ENCODE measurements at places on chromosomes 7 and 10. TPM values are rescaled to one million over a fixed set of nuclear protein-coding genes. Genes with fewer than 3 reads are reported as not detected.

Gene ANKRD26
- 12.3 TPM for total RNA-seq

Gene C10orf143
- total RNA-seq, result 1.3 TPM

Gene UTF1
- total RNA-seq, result not detected

Gene SAP25
- 0.77 TPM for total RNA-seq

Gene ZCWPW1
- 4.2 TPM for total RNA-seq

Gene SLC13A4
- 0.15 TPM for total RNA-seq

Gene MRC1
- total RNA-seq, result 26.7 TPM

Gene SLC26A5
- not detected for total RNA-seq

Gene NYAP1
- total RNA-seq, result 0.32 TPM

Gene TMEM140
- 16.5 TPM for total RNA-seq

Gene CFAP46
- total RNA-seq, result 1.5 TPM

Gene PGAM2
- total RNA-seq, result 967 TPM

Gene KCTD7
- total RNA-seq, result 8.0 TPM

Gene NFKB2
- 11.3 TPM for total RNA-seq

Gene LFNG
- 6.4 TPM for total RNA-seq

Gene MYH16
- total RNA-seq, result not detected

Gene DNAH11
- 0.12 TPM for total RNA-seq

Gene OR2A42
- total RNA-seq, result not detected

Gene VPS37D
- total RNA-seq, result 3.3 TPM

Gene FAM25A
- not detected for total RNA-seq

Gene PTEN
- total RNA-seq, result 58.6 TPM

Gene PRLHR
- total RNA-seq, result not detected

Gene GPC2
- total RNA-seq, result 0.35 TPM

Gene EPO
- not detected for total RNA-seq

Gene NANOS1
- 8.7 TPM for total RNA-seq

Gene SEMA3A
- total RNA-seq, result 1.2 TPM
